ENCODE measurements at places on chromosomes 5 and 9. TPM values are rescaled to one million over a fixed set of nuclear protein-coding genes. Genes with fewer than 3 reads are reported as not detected.

FAM78A gene
- total RNA-seq = 55.3 TPM

OTP gene
- total RNA-seq = not detected

ACTL7A gene
- total RNA-seq = not detected

TRMO gene
- total RNA-seq = 13.4 TPM

IFNA21 gene
- not detected for total RNA-seq

TRIM32 gene
- 15.7 TPM for total RNA-seq

NME5 gene
- not detected for total RNA-seq

IL7R gene
- total RNA-seq = 60.9 TPM

ZFP2 gene
- 0.18 TPM for total RNA-seq

FOXD4 gene
- total RNA-seq = not detected

C9 gene
- total RNA-seq = not detected

PCDHAC1 gene
- not detected for total RNA-seq

ADRA1B gene
- total RNA-seq = not detected

CDH9 gene
- total RNA-seq = not detected

EIF4E1B gene
- not detected for total RNA-seq

FOXI1 gene
- total RNA-seq = not detected

PCDHGB6 gene
- total RNA-seq = 0.34 TPM

FAM169A gene
- total RNA-seq = 2.1 TPM

SLC31A2 gene
- total RNA-seq = 4.7 TPM

TAS2R1 gene
- total RNA-seq = not detected
